ENCODE measurements at places on chromosomes 3 and 15. TPM values are rescaled to one million over a fixed set of nuclear protein-coding genes. Genes with fewer than 3 reads are reported as not detected.

The CELSR3 gene
- 3.1 TPM for total RNA-seq

The CP gene
- total RNA-seq, result 2.6 TPM

The ATP13A5 gene
- 0.04 TPM for total RNA-seq

The DHX36 gene
- total RNA-seq, result 28.8 TPM

The TAGLN3 gene
- total RNA-seq, result not detected

The TERC gene
- total RNA-seq, result 68.1 TPM

The SYNM gene
- total RNA-seq, result 6.6 TPM

The SLC41A3 gene
- total RNA-seq, result 43.6 TPM

The SKOR1 gene
- not detected for total RNA-seq

The FHIT gene
- 0.87 TPM for total RNA-seq

Measured in H4 (cell line).